ENCODE measurements at places on chromosomes 1 and 21. TPM values are rescaled to one million over a fixed set of nuclear protein-coding genes. Genes with fewer than 3 reads are reported as not detected.

- no peak for DNase-seq
These were observed 331.1 kb upstream of the DEPDC1 start for GRCh38 chr1:68828013-68828412.

Gene C1orf141
- not detected for total RNA-seq

Gene CD34
- 7.9 TPM for total RNA-seq

Gene LRRC38
- total RNA-seq = not detected

Gene SPRR5
- not detected for total RNA-seq

Gene HTR1D
- total RNA-seq = 0.19 TPM

- no peak for DNase-seq
These were observed 490.1 kb upstream of the LRRC7 start for GRCh38 chr1:69077633-69078032.
